ENCODE measurements at places on chromosomes 2 and 18.

DNA sequence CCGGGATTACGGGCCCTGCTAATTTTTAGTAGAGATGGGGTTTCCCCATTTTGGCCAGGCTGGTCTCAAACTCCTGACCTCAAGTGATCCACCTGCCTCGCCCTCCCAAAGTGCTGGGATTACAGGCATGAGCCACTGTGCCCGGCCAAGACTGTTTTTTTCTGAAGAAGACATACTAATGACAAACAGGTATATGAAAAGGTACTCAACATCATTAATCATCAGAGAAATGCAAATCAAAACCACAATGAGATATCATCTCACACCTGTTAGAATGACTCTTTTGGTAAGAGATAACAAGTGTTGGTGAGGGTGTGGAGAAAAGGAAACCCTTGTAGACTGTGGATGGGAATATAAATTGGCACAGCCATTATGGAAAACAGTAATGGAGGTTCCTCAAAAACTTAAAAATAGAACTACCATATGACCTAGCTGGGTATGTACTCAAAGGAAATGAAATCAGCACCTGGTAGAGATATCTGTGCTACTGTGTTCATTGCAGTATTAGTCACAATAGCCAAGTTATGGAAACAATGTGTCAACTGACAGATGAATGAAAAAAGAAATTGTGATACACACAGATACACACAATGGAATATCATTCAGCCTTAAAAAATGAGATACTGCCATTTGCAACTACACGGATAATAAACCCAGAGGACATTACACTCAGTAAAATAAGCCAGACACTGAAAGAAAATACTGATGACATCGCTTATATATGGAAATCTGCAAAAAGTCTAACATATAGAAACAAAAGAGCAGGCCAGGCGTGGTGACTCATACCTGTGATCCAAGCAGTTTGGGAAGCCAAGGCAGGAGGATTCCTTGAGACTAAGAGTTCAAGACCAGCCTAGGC is 20.8 kb downstream of the SOS1 start:
- no peak for DNase-seq

- DNase-seq, result no peak
These were observed 40.1 kb upstream of the GPD2 start for GRCh38 chr2:156396126-156396525.

GRCh38 chr2:149149007-149149297 is 110.5 kb downstream of the LYPD6B start:
- DNase-seq, result no peak

GRCh38 chr2:207149249-207150213 is 16.2 kb downstream of the KLF7 start:
- no peak for DNase-seq

DNA sequence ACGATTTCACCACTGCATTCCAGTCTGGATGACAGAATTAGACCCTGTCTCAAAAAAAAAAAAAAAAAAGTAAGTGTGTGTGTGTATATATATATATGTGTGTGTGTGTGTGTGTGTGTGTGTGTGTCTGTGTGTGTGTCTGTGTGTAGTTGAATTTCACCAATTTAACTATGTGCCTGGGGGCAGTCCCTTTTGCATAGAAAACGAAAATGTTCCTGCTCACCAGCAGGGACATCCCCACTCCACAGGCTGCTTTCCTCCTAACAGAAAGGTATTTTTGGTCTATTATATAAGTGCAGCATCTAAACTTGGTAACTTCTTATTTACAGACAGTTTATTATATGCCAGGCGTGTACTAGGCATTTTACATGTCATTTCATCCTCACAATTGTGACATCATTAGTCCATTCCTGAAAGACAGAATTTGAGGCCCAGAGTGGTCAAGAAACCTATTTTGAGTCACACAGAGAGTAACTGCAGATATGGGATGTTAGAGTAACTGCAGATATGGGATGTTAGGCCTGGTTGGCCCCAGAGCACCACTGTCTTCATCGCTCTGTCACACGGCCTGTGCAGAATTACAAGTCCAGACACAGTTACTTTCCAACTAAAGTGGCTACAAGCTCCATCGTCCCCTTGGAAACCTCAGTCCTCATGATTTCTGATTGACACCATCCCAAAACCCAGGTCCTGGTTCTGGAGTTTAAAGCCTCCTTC is 9.3 kb upstream of the TTL start:
- no peak for DNase-seq

DNA sequence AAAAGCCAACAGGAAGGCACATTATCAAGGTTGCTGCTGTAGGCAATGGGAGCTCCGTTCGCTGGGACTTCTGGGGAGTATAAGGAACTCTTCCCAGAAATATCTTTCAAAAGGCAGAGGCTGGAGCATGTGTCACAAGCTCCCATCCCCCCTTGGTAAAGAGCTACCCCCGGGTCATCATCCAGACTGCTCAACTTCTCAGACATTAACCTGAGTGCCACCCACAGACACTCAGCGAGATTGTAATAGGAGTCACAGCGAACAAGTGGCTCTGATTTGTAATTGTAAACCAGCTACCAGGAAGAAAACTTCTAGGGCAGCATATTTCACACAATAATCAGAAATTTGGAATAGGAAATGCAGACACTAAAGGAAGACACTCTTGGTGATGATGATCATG is 290.2 kb upstream of the PARD3B start:
- no peak for DNase-seq

- no peak for DNase-seq
These were observed 383.4 kb downstream of the PTPRM start for GRCh38 chr18:7950380-7951136.

- DNase-seq, result no peak
These were observed 52.6 kb upstream of the KIDINS220 start for GRCh38 chr2:8889978-8890377.

DNA sequence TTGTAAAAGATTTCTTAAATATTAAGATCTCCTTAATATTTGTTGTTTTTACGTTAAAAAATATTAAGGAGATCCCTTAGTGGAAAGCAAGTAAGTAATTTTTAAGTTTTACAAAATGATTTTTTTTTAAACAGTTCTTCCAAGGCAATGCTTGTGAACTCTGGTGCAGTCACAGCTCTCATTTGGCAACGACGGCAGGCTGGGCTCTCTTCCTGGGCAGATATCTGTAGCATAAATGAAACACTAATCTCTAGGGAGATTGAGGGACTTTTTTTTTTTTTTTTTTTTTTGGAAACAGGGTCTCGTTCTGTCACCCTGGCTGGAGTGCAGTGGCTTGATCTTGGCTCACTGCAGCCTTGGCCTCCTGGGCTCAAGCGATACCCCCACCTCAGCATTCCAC is 38.5 kb downstream of the GORASP2 start:
- DNase-seq, result no peak

DNA sequence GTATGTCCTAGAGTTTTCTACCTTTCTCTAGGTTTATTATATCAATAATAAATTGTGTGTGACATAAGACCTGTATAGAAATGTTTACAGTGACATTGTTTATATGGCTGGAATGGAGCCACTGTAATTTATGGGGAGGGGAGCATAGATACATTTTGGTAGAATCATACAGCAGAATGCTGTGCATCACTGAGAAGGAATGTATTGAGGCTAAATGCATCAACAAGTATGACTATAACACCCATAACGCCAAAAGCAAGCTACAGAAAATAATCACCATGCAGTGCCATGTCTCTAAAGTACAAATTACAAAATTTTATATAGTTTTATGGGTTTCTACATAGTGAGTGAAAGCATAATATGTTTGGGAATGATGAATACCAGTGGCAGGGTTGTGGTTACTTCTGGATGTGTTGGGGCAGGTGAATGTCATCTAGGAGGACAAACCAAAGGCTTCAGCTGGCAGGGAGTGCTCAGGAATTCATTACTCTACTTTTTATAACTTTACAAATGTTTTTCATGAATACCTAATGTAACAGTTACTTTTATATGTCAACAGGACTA is 226.0 kb upstream of the NETO1 start:
- DNase-seq, result no peak

DNA sequence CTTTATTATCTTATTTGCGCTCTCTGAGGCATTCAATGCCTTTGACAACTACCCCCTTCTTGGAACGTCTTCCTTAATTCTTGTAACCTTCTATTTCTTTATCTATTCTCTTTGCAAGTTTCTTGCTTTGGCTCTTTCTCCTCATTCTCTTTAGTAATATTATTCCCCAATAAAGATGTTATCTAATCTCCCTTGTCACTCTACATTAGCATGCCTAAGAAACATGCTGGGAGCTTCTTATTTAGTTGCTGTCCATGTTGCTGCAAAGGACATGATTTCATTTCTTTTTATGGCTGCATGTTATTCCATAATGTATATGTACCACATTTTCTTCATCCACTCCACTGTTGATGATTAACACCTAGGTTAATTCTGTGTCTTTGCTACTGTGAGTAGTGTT is 113.7 kb downstream of the RDH14 start:
- no peak for DNase-seq

- peak; percentile 30 for DNase-seq
These were observed 23.6 kb upstream of the SLC9A4 start for GRCh38 chr2:102449370-102449974.

GRCh38 chr2:168207851-168208250 is 39.5 kb downstream of the STK39 start:
- DNase-seq, result no peak

DNA sequence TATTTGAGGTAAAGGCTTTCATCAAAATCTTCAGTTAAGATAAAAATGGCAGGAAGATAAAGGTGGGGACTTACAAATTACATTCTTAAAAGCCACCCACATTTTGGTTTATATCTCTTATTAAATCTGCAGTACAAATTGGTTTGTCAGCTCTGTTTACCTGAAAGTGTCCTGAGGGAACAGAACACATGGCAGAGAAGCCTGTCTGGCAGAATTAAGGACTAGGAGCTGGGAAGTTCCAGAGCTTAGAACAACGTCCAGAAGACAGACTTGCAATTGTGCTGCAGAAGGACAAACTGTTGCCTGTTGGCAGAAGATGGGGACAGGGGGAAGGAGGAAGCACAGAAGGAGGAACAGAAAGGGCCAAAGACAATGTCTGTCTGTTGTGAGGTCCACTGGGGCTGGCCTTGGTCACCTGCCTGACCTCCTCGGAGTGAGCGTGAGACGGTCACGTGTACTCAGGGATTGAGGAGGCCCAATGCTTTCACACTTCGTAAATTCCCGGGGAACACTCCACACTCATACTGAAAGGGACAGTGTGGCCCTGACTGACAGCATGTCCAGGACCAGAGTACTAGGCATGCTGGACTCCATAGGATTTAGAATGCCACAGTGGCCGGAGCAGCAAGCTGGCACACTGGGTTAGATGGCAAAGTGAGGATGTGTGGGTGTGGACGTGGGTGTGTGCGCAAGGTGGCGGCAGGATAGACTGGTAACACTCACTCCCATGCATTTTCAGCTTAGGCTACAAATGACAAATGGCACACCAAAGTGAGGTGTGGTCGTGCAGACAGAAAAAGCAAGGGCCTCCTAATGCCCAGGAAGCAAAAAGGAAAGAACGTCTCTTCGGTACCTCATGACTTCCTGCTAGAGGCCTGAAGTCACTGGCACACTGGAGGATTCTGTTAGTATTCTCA is 210.9 kb upstream of the REV1 start:
- no peak for DNase-seq

DNA sequence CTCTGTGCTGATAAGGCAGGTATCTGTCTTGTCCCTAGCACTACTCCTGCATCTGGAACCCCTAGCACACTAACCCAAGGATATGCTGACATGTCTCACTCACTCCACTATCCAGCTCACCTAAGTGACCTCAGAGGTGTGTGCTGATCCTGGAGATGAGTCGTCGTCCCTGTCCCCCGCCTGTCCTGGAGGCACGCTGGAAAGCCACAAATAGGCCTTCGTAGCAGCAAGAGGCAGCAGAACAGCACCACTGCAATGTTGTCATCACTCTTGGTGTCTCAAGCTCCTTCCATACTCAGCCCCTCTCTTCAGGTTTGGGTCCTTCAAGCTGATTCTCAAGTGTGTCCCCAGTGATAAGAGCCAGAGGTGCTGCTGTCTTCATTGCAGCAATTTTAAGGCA is 73.0 kb upstream of the ITGA6 start:
- DNase-seq, result no peak

DNA sequence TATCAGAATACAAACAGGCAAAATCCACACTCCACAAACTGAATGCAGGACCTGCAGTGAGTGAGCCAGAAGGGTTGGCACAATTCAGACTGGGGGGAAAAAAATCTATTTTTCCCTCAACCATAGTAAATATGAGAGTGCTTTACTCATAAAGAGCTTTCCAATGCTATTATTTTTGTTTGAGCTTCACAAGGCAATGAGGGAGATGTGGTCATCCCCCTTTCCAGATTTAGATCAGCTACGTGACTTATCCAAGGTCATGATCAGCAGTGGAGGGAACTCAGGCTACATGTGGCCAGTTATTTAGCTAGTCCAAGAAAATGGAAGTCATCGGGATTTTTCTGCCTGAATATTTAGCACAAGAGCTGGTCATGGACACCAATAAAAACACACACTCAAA is 120.4 kb upstream of the KLF7 start:
- DNase-seq, result no peak

GRCh38 chr2:64214281-64215115 is 70.3 kb upstream of the PELI1 start:
- no peak for DNase-seq

DNA sequence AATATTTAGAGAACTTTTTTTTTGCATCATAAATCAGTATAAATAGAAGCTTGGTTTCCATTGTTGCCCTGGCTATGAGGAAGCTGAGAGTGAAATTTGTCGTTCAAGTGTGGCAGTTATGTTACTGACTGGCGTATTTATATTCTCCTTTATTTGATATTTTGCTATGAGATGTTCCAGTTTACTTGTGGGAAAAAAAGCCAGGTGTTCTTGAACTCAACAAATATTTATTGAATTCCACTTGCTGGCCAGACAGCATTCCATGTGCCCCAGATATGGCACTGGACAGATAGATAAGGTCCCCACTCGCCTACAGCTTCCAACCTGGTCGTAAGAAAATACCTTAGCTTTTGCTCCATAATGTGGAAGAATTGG is 44.7 kb downstream of the NEDD4L start:
- DNase-seq, result no peak

DNA sequence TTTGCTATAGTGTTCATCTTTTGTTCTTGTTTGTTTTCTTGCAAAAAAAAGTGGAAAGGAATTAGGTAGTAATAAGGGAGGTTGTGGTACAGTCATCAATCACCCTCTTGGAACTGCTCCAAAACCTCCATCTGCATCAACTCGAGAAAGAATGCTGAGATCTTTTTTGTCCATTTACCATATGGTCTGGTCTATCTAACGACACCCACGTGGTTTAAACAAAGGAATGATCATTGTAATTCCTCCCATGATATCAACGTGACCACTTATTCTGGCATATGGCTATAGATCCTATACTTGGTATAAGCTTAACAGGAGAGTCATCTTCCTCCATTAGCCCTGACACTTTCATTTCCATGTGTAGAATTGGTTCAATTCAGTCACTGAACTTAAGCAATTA is 1025.3 kb upstream of the NXPH2 start:
- no peak for DNase-seq

- no peak for DNase-seq
These were observed 14.6 kb downstream of the DNAJB2 start for GRCh38 chr2:219293736-219294231.

GRCh38 chr18:10319026-10319425 is 135.4 kb upstream of the APCDD1 start:
- DNase-seq, result no peak
